ENCODE measurements at places on chromosomes 5 and 9.
A peak's percentile ranks its signal among the peaks of the same experiment; 100 is the strongest.

GRCh38 chr9:91589101-91589553 is 165.5 kb upstream of the NFIL3 start:
- DNase-seq: no peak

DNA sequence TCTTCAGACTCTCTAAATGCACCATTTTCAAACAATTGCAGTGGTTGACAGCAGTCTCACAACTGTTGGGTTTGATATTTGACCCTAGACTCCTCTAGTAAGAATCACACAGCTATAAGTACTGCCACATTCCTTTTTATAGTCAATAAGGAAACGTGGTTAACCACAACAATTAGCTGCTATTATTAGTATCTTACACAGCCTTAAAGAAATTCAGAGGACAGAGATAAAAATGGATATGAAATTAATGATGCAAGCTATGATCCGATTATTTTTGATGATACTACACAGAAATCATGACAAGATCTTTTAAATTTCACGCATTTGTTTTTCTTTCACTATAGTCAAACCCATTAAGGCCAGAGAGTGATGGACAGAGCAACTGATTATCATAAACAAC is 288.6 kb upstream of the C9orf72 start:
- no peak for DNase-seq

- peak; percentile 85 for DNase-seq
Observed at GRCh38 chr9:12813960-12814876, 39.4 kb downstream of the LURAP1L start.

DNA sequence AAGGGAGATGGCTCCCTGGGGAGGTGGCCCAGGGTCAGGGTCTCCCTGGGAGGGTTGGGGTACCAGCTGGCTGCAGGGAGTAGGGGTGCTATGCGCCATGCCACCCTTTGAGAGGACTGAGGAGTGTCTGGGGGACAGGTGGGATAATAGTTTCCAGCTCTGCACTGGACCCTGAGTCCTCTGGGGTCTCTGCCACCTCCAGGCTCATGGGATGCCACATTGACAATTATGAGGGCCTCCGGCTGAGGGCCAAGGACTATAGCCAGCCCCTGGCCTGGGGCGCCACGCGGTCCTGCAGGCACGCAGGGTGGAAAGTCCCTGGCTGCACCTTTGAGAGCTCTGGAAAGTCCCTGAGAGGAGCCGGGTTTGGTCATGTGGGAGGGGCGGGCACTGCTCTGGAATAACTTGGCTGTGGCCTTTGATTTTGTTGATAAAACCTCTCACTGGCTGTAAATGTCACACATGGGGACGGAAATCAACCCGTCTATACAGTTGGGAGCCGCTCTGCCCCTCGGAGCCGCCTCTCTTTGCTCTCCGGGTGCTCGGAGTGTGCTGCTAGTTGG is 16.0 kb downstream of the TRAF2 start:
- DNase-seq: no peak

DNA sequence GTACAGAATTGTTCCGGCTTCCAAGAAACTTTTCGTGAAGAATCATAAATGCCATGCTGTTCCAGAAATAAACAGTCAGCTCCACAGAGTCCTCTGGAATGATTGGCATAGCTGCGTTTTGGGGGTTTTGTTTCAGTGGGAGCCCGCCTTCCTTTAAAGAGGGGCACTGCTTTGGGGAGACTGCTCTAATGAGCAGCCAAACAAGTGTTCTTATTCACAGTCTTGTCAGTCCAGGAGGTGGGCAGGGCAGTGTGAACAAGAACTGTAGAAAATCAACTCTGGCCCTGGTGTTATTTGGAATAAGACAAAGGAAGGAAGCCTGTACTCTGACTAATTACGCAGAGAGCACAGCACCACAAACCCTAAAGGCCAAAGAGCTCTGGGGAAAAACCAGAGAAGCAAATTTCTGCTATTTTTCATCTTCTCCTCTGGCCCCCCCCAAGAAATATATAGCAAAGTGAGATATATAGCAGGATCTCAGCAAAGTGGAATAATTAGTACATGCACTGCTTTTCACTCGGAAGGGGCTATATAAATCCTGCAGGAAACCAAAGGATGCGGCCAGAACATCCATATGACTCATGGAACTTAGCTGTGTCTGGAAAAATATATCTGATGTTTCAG is 92.9 kb downstream of the GLDC start:
- DNase-seq: no peak

- no peak for DNase-seq
Observed at GRCh38 chr5:159257007-159257406, 6.1 kb upstream of the UBLCP1 start.

- DNase-seq: no peak
Observed at GRCh38 chr5:139277171-139277570, 16.4 kb upstream of the MATR3 start.

- DNase-seq: no peak
Observed at GRCh38 chr5:80442742-80443141, 34.9 kb downstream of the ZFYVE16 start.

DNA sequence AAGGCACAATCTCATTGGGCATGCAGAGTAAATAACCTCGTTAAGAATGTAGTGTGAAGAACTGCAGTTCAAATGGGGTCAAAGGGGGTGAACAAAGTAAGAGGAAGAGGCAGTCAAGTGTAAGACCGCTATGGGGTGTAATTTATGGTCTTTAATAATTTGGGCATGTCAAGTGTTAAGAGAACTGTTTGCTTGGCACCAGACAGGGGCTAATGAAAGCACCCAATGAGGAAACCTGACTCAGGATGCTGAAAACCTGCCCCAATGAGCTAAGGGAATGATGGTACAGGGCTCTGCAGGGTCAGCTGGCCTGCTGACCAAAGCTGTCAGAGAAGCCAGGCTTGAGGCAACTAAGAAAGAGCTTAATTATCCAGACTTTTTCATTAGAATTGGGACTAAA is 368.1 kb downstream of the DTWD2 start:
- no peak for DNase-seq

GRCh38 chr5:53366245-53366644 is 114.2 kb upstream of the FST start:
- no peak for DNase-seq

DNA sequence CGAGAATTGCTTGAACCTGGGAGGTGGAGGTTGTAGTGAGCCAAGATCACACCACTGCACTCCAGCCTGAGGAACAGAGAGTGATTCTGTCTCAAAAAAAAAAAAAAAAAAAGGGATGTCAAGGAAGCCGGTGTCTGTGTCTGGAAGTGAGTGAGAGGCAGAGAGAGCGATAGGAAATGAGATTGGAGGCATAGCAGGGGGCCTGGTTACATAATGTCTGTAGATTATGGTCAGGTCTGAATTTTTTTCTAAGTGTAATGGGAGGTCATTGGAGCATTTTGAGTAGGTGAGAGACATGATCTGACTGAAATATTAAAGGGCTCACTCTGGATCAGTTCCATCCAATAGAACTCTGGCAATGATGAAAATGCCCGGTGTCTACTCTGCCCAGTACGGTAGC is 40.4 kb upstream of the CTNNA1 start:
- no peak for DNase-seq

DNA sequence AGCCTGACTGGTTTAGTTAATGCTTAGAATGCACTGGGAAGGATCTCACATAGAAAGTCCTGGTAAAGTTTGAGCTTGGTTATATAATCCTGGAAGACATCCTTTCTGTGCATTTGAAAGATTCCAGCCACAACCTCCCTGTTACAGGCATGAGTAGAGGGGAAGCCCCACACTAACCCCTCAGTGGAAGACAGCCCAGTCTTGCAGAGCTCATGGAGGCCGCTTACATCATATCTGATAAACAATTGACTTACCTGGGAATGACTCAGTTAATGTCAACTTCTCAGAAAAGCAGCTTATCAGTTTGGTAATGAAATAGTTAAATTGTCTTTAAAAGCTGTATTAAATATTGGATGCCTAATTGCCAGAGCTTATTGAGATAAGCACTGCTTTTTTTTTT is 28.1 kb upstream of the PDE8B start:
- no peak for DNase-seq

- no peak for DNase-seq
Observed at GRCh38 chr5:141192110-141192725, at the start of gene PCDHB10. Gene PCDHB10, plus strand, starts transcription at chr5:141192353. Its CDS starts 200 bp downstream, at chr5:141192553.

DNA sequence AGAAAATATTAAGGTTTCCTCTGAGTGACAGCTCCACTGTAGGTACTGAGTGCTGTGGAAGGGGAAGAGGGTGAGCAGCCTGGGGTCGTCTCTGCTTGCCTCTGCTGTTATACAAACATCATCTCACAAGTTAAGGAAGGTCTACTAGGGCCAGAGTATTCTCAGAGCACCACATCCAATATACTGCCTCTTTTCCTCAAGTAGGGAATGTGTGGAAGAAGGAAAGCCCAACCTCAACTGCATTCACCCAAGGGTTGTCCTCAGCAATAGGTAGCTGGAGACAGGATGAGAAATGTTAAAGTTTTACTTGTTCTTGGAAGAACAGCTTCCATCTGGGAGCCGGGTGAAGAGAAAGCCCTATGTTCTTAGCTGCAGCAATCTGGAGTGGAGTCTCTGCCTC is 1062.3 kb upstream of the CDH10 start:
- no peak for DNase-seq

GRCh38 chr9:108158236-108158995 is 668.8 kb upstream of the KLF4 start:
- DNase-seq: peak; percentile 69

GRCh38 chr5:20536813-20537212 is 548.8 kb upstream of the CDH18 start:
- DNase-seq: no peak

GRCh38 chr5:103428411-103428871 is 134.1 kb downstream of the NUDT12 start:
- DNase-seq: no peak

GRCh38 chr5:6719417-6719816 is 6.2 kb downstream of the TENT4A start:
- no peak for DNase-seq

- DNase-seq: no peak
Observed at GRCh38 chr5:81819556-81820317, 68.8 kb upstream of the SSBP2 start.

DNA sequence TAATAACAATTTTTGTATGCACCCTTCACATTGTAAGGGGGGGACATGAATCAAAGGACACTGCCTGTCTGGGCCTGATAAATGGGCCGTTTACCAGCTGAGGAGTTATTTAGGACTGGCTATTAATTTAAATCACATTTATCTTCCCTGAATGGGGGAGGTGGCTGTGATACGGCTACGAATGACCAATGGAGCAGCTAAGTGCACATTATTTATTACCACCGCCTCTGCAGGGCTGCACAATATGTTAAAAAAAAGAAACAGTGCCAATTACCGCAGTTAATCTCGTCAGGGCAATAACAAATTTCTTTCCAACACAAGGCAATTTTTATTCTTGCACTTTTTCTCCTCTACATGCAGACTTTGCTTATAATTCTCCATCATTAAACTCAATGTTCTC is 318.4 kb downstream of the IRX2 start:
- no peak for DNase-seq

GRCh38 chr5:80957031-80957761 is 3.0 kb upstream of the RASGRF2 start:
- DNase-seq: no peak

DNA sequence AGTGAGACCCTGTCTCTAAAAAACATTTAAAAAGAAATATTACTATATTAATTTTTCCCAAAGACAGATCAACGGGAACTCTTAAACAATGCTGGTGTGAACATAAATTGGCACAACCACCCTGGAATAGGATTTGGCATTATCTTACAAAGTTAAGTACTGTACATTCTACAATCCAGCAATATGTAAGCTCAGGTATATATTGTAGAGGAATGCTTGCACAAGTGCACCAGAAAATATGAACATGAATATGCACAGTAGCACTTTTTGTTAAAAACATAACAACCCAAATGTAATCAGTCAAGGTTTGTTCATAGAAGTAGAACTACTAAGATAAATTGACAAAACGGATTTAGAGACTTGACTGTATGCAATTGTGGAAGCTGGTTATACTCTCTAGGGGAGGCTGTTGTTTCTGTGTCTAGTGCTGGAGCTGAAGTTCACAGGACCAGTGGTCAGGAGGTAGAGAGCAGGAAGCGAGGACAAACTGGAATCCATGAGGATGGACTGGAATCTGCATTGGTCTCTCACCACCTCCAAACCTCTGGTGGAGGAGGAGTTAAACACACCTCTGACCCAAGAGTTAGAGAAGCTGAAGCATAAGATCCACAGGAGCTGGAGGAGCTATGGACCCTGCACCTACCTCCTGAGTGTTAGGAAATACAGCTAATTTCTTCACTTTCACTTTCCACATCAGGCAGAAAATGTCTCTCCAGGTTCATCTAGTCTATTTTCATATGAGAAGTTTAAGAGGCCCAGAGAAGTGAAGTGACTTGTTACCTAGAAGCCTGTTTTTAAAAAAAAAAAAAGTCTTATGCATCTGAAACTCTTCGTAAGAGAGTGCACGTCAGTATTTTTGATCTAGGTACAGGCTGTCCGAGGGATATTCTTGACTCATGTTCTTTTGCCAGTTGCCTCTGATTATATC is 20.3 kb upstream of the RIC1 start:
- no peak for DNase-seq

GRCh38 chr9:21144603-21145002 is 3.0 kb upstream of the IFNW1 start:
- DNase-seq: no peak

DNA sequence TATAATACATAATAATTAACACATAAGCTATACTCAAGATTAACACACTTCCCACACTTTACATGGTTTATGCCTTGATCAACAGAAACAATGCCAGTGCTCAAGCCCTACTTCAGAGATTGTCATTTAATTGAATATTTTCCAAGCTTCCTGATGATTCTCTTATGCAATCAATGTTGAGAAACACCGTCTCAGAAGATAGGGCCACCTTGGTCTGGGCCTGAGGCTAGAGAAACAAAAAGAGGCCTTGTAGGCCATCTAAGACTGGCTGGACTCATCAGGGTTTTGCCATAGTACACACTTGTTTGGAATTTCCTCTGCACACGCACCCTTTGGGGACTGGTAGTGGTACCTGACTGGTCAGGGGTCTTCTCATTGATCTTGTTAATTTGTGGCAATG is 16.3 kb downstream of the C9orf152 start:
- no peak for DNase-seq

DNA sequence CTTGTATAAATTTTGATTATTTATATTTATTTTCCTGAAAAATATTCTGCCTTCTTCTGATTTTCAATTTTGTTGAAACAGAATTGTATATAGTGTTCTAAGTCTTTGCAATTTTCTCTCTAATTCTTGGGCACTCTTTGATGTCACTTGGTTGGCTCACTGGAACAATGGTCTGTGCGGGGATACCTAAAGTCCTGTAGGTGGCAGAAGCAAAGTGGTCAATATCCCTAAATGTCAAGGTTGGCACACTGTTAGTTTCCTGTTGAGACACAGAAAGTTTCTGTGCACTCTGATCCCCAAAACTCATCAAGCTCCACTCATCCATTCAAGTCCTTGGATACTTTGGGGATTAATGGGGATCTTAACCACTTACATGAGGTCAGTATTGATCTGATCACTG is 480.8 kb upstream of the CCNG1 start:
- DNase-seq: no peak

- no peak for DNase-seq
Observed at GRCh38 chr9:135095470-135096407, 8.3 kb downstream of the OLFM1 start.

DNA sequence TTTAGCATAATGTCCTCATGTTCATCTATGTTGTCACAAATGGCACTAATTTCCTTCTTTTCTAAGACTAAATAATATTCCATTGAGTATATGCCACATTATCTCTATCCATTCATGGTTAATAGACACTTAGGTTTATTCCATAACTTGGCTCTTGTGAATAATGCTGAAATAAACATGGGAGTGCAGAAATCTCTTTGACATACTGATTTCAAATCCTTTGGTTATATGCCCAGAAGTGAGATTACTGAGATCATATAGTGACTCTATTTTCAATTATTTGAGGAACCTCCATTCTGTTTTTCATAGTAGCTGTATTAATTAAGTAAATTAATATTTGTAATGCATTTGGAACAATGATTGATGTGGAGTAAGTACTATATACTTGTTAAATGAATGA is 13.0 kb downstream of the SMIM3 start:
- no peak for DNase-seq
